ENCODE measurements at places on chromosomes 3 and 15.

DNA sequence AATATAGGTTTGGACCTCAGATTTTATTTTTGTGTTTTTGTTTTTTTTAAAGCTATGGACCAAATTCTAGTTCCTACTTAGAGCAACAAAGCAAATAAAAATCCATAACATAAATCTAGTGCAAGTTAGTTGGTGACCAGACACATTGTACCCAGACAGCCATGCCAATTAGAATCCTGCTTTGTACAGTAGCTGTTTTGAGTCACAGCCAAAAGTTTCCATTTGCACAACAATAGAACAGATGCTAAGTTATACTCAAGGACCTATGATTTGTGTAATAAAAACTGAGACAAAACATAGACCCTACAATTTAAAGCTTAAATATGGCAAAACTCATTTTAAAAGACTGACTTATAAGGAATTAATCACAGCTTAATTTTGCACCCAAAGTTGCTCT lies 513.1 kb upstream of the CBLB start:
- peak; percentile 26 for DNase-seq

GRCh38 chr3:191958980-191959671 lies 498.2 kb downstream of the PYDC2 start:
- DNase-seq: peak; percentile 51

DNA sequence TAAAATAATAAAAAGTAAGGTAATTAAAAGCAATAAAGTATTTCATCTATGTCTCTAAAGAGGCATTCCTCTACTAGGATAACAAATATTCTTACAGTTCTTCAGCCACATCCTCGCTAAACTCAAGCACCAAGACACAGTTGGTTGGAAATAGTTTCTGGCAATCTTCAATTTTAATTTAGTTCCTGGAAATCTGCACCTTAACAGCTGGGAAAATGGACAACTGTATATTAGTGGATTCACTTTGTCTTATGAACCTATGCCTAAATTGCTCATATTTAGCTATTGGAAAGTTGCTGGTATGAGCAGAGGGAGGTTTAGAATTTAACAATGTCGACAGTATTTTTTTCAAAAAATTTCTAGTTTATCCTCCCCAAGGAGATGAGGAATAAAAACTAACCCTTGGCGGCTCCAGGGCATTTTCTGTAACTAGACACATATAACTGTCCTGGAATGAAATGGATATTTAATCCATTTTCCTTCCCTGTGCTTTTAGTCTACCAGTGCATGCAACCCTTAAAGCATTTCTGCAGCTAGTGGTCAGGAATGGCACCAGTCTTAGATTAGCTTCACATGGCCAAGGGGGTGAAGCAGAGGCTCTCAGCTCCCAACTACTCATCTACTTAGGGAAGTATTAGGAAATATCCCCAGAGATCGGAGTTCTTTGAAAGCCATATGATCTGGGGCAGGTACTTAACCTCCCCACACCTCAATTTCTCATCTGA lies 290.0 kb upstream of the THBS1 start:
- no peak for DNase-seq

- DNase-seq: no peak
Measured at GRCh38 chr3:27479806-27480543, 4.2 kb downstream of the SLC4A7 start.

DNA sequence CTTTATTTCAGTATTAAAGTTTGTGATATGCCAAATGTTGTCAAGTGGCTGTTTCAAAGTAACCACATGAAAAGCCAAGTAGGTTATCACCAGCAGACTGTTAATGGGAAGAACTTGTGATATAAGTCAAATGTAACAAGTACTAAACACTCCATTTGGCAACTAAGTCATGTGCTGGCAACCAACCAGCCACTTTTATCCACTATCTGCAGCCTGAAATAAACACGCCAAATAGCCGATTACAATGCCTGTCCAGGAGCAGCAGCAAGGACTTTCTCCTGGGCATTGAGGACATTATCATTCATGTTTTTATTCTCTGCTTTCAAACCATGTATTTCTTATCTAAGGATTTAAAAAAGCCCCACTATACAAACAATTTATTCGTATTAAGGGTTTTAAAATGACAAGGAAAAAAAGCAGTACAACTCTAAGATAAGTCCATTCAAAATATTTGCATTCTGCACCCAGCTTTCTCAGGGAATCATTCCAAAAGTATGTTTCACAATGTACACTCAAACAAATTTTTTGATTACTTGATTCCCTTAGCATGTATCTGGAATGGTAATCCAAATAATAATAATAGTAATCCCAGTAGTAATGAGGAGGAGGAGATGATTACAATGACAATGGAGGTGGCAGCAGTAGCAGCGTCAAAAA lies 448.6 kb downstream of the ERC2 start:
- no peak for DNase-seq

- DNase-seq: no peak
Measured at GRCh38 chr3:194255252-194256039, 95.7 kb downstream of the CPN2 start.

GRCh38 chr3:53693451-53693850 lies 152.8 kb downstream of the CHDH start:
- no peak for DNase-seq

DNA sequence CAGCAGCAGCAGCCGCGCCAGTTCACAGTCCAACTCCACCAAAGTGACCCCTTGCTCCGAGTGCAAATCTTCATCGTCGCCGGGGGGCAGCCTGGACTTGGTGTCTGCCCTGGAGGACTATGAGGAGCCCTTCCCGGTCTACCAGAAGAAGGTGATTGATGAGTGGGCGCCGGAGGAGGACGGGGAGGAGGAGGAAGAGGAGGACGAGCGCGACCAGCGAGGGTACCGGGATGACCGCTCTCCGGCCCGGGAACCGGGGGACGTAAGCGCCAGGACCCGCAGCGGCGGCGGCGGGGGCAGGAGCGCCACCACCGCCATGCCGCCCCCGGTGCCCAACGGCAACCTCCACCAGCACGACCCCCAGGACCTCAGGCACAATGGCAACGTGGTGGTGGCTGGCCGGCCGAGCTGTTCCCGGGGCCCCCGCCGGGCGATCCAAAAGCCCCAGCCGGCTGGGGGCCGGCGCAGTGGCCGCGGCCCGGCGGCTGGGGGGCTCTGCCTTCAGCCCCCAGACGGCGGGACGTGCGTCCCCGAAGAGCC lies 224.1 kb upstream of the IL12A start:
- DNase-seq: no peak

DNA sequence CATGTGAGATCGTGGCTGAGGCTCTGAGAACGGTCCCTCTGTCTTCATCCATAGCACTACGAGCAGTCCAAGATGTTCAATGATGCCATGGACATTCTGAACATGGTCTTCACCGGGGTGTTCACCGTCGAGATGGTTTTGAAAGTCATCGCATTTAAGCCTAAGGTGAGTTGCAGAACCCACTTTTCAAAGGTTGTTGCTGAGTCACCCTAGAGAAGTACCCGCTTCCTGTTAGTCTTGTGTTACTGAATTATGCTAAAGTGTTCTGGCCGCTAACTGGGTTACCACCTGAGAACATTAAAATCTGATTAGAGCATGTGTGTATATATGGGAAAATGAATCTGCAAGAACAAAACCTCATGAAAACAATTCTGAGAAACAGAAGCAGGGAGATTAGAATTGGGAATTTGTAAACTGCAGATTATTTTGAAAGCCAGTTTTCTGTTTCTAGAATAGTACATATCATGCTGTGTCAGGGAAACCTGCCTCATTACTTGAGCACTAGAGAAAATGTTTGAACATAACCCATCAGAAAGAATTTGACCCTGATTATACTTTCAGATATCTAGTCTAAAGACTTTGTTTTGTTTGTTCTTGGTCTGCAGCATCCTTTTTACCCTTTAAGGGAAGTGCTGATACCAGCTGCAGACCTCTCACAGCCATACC lies 92.6 kb downstream of the CHDH start:
- no peak for DNase-seq

GRCh38 chr15:68786753-68787152 lies 33.9 kb downstream of the ANP32A start:
- no peak for DNase-seq

- no peak for DNase-seq
Measured at GRCh38 chr3:46778101-46778500, 60.4 kb upstream of the PRSS50 start.

DNA sequence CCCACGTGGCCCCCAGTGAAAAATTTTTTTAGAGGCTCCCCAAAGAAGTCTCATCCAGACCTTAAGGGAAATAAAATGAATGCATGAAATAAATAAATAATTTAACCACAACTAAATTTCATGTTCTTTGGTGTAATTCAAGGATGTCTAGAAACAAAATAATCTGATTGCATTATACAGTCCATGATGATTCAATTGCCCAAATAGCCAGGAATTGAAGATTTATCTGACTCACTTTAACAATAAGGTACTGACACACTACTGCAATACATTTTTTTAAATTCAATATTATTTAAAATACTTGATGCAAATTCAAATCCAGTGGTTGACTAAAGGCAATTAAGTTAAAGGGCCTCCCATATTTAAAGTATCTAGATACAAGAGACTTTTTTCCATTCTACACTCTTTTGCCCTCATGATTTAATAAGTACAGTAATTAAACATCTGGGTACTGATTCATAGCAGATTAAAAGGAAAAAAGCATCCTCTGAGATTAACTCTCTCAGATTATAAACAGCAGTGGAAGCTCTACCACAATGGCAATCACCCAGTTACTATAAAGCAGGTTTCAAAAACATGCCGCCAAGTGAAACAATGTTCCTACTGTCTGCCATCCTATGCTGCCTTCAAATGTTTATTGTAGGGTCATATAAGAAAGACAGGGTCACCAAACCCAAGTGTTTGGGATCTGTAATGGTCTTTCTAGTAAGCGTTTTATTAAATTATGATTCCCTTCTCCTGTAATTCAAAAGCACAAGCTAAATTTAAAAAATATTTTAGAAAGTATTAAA lies 9.9 kb downstream of the UQCC5 start:
- DNase-seq: no peak

- DNase-seq: no peak
Measured at GRCh38 chr3:17349093-17349492, 393.3 kb downstream of the TBC1D5 start.

GRCh38 chr3:179942553-179943075 lies 94.1 kb downstream of the PEX5L start:
- no peak for DNase-seq

DNA sequence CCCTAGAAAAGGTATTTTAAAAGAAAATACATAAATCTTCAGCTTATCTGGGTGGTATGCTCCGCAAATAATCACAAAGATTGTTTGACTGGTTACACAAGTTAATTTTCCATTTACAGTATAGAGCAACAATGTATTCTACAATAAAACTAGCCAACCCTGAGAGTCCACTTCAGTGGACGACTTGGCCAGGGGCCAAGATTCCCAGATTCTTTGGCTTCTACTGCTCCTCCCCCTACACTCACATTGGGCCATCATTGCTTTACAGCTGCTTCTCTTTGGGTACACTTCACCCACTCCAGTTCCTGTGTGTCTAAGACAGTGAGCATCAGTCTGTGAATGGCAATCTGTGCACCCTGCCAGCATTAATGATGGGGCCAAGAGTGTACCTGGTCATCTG lies 17.2 kb upstream of the PRICKLE2 start:
- no peak for DNase-seq

DNA sequence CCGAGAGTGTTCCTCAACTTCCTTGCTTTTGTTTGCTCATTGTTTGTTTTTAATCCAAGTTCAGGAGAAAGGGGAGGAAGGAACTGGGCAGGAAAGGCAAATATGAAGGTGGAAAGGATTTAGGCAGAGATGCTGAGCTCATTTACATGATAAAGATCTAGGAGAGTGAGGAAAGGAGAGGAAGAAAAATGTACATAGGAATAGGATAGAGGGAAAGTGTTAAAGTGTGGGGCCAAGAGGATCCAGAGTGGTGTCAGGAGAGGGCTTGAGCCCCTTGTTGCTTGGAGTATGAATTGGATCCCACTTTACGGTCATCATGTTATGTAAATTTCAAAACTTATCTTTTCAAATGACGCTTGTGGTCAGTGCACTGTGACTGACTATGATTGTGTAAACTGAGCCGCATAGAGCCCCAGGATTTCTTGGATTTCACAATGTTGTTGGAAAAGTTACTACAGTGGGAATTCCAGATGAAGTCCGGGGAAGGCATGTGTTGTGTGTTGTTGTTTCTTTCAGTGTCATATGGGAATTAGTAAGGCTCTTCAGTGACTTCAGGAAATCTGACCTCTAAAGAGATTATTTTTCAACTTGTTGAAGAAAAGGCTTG lies 15.0 kb upstream of the PLD1 start:
- DNase-seq: no peak

- no peak for DNase-seq
Measured at GRCh38 chr3:63880653-63881052, 17.0 kb downstream of the ATXN7 start.

- DNase-seq: no peak
Measured at GRCh38 chr3:52269776-52270175, 8.7 kb downstream of the WDR82 start.

DNA sequence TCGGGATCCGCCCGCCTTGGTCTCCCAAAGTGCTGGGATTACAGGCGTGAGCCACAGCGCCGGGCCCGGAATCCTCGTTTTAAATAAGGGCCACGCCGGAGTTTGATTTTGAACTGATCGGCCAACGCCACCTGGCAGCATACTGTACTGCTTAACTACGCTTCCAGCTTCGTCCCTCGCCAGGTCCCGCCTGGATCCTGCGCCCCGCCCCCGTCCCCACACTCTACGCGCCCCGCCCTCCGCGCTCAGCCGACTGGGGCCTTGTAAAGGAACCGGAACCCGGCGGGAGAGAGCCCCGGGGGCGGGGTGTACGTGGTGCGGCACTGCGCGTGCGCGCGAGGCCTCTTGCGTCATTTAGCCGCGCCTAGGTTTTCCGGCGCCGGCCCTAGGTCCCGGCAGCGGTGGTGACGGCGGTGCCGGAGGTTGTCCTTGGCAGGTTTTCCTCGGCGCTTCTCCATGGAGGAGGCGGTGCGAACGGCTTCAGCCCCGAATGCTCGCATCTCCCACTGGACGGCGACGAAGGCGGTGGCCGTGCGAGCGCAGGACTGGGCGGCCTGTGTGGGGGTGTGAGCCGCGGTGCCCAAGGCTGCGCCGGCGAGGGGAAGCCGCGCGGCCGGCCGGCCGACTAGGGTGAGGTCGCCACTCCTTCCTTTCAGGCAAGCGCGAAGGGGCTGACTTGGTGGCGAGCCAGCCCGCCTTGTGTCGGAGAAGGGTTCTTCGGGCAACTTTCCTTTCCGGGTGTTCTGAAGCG lies at the start of gene NIPA2:
TSS of gene NIPA2 (plus strand) at position 375 of the 751 bp plus-strand sequence. CDS start 13,066 bp downstream, outside the sequence.
- DNase-seq: peak; percentile 98

DNA sequence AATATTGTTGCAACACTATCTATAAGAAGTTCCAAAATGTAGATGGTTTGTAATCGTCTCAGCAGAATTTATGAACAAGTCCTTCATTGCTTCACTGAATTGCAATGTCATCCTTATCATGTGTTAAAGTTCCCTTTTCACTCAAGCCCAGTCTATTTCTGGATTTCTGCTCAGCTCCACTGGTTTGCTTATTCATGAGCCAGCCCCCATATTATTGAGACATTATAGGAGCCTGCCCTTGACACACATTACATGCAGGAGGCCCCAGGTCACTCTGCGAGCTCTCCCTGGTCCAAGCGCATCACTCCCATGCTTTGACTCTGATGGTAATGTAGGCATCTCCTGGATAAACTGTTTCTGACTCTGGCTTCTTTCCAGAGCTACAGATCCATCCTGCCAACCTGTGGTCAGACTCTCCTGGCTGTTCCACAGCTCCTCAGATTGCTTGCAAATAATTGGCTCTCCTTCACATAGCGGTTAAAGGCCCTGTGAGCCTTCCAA lies 56.9 kb downstream of the ABTB1 start:
- no peak for DNase-seq

Data from NCI-H774 (cell line).